Activated T-cell treated with anti-CD3 and anti-CD28 coated beads for 24 hours (primary cell): ENCODE measurements at places on chromosomes 4 and X.

- DNase-seq = no peak
Observed at GRCh38 chr4:87758270-87758669, 41.1 kb upstream of the IBSP start.

GRCh38 chrX:41236629-41237028 lies 97.3 kb upstream of the DDX3X start:
- no peak for DNase-seq

- no peak for DNase-seq
Observed at GRCh38 chrX:137550665-137551261, 15.2 kb upstream of the ZIC3 start.

DNA sequence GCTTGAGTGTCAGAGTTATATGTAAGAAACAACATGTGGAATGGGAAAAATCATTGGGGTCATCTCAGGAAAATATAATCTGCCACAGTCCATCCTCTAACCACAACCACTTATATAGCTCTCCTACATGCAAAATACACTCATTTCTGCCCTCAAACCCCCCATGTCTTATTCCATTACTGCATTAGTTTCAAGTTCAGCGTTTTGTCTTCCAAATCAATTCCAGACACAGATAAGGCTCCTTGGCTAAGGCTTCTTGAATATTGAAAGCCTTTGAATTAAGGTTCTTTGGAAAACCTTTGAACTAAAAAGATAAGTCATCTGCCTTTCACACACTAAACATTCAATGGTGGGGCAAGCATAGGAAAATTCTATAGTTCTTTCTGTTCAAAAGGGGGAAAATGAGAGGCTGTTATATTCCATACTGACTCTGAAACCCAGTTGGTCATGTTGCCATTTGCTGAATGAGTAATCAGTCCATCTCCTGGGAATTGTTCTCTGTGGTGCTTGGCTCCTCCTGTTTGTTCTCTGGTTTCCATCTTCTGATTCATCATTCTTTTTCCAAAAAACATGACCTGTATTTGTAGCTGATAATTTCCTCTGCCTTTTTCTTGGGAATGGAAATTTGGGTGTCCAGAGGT lies 218.7 kb downstream of the BMPR1B start:
- no peak for DNase-seq

- no peak for DNase-seq
Observed at GRCh38 chrX:15464704-15465103, 28.4 kb downstream of the PIR start.

DNA sequence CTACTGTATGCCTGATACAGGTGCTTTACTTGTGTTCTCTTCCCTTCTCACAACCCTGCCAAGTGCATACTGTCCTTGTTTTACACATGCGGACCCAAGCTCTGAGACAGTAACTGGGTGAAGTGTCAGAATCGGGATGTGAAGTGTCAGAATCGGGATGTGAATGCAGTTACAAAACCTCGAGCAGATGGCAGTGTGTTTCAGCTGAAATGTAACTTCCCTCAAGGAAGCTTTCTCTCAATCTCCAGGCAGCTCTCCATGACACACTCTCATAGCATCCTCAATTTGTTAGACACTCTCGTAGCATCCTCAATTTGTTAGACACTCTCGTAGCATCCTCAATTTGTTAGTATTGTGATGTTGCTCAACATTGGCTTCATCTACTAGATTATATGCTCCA lies 1.1 kb upstream of the HPSE start:
- DNase-seq = no peak

GRCh38 chrX:283115-283845 lies 2.1 kb downstream of the PLCXD1 start:
- peak; percentile 90 for DNase-seq

DNA sequence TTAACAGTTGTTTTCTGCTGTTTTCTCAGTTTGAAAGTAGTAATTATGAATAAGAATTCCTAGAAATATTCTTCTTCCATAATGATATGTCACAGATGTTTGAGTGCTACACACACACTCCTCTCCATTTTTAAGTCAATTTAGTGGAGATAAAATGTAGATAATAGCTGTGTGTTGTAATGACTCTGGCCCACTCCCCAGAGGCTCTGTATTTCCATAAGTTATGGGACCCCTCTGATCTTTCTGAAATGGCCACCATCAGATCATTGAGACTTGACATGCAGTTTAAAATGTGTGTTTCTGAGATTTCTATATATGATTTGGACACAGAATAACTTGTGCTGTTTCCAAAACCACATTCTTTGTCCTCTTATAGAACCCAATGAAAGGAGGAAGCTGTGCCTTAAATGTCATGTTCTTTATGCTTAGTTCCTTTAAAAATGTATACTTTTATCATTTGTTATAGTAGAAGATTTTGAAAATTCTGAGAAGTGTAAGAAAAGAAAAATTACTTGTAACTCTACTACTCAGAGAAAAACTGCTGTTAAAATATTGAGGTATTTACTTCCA lies 46.4 kb downstream of the GAB1 start:
- no peak for DNase-seq

GRCh38 chr4:24054910-24055309 lies 165.1 kb upstream of the PPARGC1A start:
- DNase-seq = no peak

- no peak for DNase-seq
Observed at GRCh38 chr4:85968945-85969819, 390.7 kb downstream of the MAPK10 start.

- DNase-seq = no peak
Observed at GRCh38 chr4:27008679-27009078, 148.0 kb downstream of the STIM2 start.

- no peak for DNase-seq
Observed at GRCh38 chr4:75634951-75635350, 4.6 kb upstream of the CDKL2 start.

DNA sequence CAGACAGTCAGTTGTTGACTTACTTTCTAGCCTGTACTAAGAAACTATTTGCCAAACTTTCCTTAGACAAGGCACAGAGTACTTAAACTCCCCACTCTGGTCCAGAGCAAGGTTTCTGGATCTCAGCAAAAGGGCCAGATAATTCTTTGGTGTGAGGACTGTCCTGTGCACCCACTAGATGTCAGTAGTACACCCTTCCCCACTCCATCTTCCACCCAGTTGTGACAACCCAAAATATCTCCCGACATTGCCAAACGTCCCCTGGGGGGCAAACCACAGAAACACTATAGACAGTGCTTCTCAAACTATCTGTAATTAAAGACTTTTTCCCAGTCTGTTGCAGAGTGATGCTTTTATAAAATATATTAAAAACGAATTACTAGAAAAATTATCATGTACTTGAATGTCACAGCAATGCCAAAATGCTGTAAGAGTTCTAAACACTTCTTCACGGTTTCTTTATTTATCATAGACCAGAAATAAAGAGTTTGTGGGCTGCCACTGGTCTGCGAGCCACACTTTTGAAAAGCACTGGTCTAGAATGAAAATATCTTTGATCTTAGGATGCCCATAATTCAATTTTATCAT lies 203.5 kb downstream of the PRDM5 start:
- no peak for DNase-seq

DNA sequence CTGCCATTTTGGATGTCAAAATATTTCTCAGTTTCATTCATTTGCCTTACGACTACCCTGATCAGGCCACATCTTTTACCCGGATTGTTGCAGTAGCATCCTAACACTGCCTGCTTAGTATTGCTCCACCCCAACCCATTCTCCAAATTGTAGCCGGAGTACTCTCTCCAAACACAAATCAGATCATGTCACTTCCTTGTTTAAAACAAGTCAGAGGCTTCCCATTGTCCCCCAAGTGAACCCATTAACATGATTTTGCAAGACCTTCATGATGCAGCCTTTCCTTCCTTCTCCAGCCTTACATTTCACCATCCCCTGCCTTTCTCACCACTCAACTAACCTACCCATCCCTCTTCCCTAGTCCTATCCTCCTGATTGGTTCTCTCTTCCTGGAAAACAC lies 53.1 kb downstream of the FANCB start:
- DNase-seq = no peak

GRCh38 chrX:76428243-76429130 lies 977 bp downstream of the MAGEE1 start:
- peak; percentile 2 for DNase-seq

GRCh38 chr4:118034053-118034785 lies at the start of gene NDST3:
Gene NDST3, plus strand, starts transcription at chr4:118034486. Its CDS starts 19,425 bp downstream, at chr4:118053911.
- no peak for DNase-seq

GRCh38 chr4:79626611-79627010 lies 218.6 kb upstream of the GK2 start:
- DNase-seq = no peak

- DNase-seq = peak; percentile 54
Observed at GRCh38 chr4:36285784-36286480, 4.5 kb downstream of the DTHD1 start.

- DNase-seq = no peak
Observed at GRCh38 chrX:21438792-21439191, 64.6 kb downstream of the CNKSR2 start.

DNA sequence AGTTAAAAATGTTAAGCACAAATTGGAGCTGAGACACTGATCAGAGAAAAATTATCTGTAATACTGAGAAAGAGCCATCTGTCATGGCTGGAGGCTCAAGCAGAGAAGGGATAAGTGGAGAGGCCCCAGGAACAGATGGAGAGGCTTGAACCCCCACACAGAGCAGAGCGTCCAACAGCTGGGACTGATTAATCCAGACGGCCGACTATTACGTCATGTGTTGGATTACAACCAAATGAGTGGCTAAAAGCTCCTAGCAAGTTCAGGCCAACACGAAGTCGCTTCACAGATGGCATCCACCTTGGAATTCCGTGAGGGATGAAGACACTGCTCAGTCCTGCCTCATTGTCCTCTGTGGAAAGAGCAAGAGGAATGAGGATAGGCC lies 57.7 kb upstream of the ATXN3L start:
- no peak for DNase-seq

GRCh38 chrX:110836451-110836850 lies 40.8 kb upstream of the CHRDL1 start:
- no peak for DNase-seq

DNA sequence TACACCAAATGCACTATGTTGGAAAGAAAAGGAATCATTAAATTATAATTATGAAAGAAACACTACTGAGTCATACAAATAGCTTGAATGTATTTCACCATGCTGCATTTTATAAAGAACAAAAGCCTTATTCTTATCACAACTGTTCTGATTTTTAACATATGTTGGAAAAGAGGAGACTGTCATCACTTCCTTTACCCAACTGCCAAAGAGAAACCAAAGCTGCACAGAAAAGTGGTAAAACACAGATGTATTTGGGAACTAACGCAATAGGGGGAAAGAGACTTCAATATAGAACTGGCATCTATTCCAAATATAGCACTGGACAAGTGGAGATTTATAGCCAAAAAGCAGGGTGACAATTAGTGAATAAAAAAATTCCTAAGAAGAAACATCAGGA lies 181.0 kb downstream of the SPANXN3 start:
- DNase-seq = no peak

- DNase-seq = peak; percentile 9
Observed at GRCh38 chr4:122827879-122828601, 1.4 kb downstream of the FGF2 start.

- no peak for DNase-seq
Observed at GRCh38 chr4:138572007-138572406, 329.9 kb upstream of the SLC7A11 start.

DNA sequence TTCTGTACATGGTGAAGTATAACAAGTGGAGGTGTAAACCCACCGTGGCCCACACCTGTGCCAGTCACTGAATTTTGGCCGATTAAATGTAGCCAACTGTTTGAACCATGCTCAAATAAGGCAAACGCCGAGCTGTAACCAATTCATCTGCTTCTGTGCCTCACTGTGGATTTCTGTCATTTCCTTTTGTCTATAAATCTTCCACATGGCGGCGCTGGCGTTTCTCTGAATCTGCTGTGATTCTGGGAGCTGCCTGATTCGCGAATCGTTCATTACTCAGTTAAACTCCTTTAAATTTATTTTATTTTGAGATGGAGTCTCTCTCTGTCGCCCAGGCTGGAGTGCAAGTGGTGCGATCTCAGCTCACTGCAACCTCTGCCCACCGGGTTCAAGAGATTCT lies 19.2 kb downstream of the SUPT20HL2 start:
- no peak for DNase-seq

DNA sequence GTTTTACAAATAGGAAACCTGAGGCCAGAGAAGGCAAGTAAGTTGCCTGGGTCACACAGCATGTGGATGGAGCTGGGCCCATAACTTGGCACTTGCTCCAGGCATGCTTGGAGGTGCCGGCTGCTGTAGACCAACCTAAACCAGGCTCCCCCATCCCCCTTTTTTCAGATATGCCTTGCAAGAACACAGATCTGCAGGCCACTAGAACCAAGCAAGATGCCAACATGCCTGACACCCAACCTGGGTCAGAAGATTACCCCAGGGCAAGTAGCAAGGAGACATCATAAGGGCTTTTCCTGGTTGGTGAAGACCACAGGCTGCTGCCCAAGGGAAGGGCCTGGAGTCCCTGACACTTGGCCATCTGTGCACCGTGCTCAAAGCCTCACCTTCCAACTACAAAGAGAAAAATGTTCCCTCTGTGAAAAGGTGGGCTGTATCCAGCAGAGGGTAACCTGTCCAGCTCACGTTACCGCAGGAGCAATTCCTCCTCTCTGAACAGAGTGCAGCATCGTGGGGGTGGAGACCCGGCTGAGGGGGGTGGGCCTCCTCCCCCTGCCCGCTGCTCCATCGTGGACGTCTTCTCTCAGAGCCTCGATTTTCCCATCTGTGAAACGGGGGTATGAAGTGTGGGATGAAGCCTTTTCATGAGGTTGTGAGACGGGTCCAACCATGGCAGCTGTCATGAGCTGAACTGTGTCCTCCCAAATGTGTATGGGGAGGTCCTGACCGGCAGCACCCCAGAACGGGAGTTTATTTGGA lies 23.0 kb downstream of the HMX1 start:
- DNase-seq = no peak

DNA sequence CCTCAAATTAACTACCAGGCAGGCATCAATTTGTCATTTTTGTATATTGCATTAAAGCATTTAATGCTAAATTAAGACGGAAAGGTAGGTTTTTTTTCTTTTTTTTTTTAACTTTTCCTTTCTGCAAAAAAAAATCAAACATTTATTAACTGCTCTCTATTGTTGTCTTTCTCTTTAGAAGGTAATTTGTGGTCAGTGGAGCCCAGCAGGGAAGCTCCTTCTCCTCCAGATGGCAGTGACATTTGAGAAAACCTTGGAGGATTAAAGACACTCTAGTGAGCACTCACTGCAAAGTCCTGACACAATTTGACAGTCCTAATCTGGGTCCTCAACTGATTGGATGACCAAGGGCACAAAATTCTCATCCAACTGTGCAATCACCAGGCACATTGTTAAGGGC lies 102.4 kb downstream of the SLIT2 start:
- DNase-seq = no peak

DNA sequence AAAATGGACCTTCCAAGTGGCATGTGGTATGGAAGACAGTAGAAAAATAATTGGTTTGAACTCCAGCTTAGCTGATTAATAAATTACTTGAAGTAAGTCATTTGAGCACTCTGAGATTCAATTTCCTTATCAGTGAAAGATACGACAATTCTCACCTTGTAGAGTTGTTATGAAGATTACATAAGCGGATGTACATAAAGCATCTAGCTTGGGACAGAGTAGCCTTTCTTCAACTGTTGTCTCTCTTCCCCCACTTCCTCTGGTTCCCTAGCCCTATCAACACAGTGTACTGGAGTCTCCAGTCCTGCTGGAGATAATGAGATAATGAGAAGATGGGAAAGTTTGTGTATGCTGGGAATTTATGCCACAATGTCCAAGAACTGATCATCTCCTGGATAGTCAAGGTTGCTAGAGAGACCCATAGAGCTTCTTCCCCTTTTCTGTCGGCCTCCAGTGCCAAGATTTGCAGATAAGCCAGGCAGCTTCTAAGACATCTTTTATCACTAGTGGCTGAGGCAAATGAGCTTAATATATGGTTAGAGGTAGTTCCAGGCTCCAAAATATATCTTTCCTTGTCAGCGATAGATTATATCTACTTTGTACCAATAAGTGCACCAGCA lies 33.9 kb downstream of the VSIG4 start:
- DNase-seq = no peak

GRCh38 chrX:140949233-140949632 lies 53.2 kb upstream of the SPANXB1 start:
- DNase-seq = no peak
